ENCODE measurements at places on chromosomes 7 and 10. TPM values are rescaled to one million over a fixed set of nuclear protein-coding genes. Genes with fewer than 3 reads are reported as not detected.

DNA sequence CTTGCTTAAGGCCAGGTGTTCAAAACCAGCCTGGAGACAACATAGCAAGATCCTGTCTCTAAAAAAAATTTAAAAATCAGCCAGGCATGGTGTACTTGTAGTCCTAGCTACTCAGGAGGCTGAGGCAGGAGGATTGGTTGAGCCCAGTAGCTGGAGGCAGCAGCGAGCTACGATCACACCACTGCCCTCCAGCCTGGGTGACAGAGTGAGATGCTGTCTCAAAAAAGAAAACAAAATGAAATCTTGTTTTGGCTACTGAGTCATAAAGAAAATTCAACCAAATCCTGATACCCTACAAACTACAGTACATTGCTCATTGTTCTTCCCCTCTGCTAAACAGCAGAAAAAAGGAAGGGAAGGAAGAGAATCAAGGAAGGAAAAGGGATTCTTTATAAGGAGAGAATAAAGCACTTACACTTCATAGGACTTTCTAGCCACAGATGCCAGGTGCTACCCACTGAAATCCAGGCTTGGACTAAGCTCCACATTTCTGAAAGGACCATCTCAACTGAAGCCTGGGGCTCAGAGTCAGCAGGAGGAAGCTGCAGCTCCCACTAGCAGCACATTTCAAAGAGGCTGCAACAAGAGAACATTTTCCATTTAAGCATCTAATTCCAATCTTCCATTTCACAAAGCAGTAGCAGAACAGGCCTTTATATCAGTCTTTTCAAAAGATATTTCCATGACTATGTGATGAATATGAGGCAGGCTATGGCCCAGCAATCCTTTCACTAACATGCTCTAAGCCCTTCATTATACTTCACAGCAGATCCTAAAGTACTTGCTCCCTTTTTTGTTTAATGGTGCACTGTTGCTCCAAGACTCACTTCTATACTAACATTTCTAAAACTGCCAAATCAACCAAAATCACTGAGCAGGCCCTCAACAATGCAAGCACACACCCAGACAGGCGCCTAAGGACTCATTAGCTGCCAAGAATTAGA, 13.5 kb downstream of the TNPO3 start:
- H3K4me3 ChIP-seq: no peak overlapping the region
- H3K27me3 ChIP-seq: no peaks in the 10 kb centered on the region
- no peaks in the 10 kb centered on the region for H3K36me3 ChIP-seq
- H3K27ac ChIP-seq: no peak overlapping the region

DNA sequence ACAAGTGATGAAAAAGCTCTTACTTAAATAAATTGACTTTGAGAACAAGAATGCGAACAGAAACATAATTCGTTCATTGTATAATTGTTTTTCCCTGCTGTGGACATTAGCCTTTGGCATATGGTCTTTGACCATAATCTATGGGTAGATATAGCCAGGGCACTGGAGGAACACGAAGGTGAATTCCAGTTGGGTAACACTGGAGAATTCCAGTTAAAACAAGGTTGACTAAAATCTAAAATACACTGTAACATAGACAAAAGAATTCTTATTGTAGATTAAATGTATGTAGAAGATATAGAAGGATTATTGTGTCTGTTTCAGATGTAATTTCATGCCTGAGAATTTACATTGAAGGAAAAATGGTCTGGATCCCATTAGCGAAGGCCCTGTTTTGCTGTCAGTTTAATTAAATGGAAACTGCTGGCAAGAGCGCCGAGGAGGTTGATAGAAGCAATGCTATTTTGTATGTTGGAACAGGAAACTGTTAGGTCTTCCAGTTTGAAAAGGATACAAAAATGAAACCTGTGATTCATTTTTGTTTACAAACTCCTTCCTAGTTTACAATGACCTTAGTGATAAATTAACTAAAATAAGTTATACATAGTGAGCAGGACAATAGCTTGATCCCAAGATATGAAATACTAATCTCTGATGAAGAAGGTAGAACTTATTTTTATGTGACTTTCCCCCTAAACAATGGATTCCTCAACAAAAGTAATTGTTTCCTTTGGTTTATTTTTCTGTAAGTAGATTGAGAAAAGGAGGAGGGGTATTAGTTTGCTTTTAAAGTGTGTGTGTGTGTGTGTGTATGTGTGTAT, 68.9 kb downstream of the ARID5B start:
- no peak overlapping the region for H3K4me3 ChIP-seq
- H3K27ac ChIP-seq: peak overlapping the region; percentile 49
- H3K27me3 ChIP-seq: no peaks in the 10 kb centered on the region
- no peak for DNase-seq
- peaks cover 3% of the 10 kb centered on the region for H3K4me1 ChIP-seq

DNA sequence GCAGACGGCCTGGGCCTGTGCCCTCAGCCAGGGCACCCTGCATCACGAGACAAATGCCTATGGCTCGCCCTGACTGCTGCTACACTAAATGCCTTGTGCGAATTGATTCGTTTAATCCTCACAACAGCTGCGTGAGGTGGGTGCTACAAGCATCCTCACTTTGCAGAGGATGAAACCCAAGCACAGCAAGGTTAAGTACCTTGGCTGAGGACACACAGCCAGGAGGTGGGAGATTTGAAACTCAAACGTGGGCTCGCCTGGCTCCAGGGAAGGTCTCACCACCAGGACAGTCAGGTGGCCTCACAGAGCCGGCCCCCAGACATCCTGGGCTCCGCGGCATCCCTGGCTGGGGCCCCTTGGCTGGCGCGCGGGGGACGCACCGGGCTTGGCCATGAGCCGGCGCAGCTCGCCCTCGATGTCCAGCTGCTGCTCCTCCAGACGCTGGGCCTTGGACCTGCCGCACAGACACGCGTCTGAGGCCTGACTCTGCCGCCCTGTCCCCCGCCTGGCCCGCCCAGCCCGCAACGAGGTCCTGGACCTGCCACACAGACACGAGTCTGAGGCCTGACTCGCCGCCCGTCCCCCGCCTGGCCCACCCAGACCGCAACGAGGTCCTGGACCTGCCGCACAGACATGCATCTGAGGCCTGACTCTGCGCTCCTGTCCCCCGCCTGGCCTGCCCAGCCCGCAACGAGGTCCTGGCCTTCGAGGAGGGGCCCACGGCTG, 22.0 kb downstream of the MICALL2 start:
- no peaks in the 10 kb centered on the region for H3K36me3 ChIP-seq
- H3K4me3 ChIP-seq: no peak overlapping the region
- H3K27ac ChIP-seq: no peak overlapping the region
- H3K4me1 ChIP-seq: no peaks in the 10 kb centered on the region

DNA sequence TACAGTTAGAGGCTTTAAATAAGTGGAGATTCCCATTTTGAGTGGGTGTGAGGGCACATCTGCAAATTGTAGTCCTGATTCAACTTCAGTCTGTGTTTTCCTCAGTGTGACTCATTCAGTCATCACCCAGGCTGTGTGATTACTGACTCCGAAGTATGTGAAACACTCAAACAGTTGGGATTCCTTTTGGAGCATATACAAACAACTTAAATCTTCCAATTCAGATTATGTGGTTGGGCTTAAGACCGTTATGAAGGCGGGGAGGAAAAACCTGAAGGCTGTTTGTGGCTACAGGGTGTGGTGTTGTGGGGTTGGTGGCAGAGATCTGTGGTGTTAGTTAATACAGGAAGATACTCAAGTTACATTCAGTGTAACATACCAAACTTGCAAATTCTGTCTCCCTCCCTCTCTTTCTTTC, 259.7 kb upstream of the FERD3L start:
- no peaks in the 10 kb centered on the region for H3K4me1 ChIP-seq
- no peaks in the 10 kb centered on the region for H3K27me3 ChIP-seq
- H3K36me3 ChIP-seq: no peaks in the 10 kb centered on the region
- DNase-seq: no peak
- no peak overlapping the region for H3K27ac ChIP-seq

DNA sequence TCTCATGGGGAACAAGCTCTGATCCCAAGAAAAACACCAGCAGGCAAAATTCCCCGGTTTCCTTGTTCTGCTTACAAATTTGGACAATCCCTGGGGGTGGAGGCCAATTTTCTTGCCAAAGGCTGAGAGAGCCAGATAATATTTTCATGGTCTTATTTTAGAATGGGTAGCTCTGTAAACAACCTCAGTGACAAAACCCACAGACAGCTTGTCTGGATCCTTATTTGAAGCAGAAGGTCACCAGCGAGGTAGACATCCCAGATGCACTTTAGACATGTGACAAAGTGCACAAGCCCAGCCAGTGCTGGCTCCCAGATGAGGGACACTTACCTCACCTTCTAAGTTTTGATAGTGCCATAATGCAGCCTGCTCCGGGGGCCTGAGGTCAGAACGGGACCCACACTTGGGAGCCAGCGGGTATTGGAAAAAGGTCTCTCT, 102.6 kb upstream of the DDC start:
- peak; percentile 30 for DNase-seq
- no peak overlapping the region for H3K4me3 ChIP-seq
- no peaks in the 10 kb centered on the region for H3K36me3 ChIP-seq

- H3K27me3 ChIP-seq: no peaks in the 10 kb centered on the region
- H3K27ac ChIP-seq: no peak overlapping the region
- DNase-seq: no peak
- peaks cover 3% of the 10 kb centered on the region for H3K4me1 ChIP-seq
- H3K4me3 ChIP-seq: no peak overlapping the region
- no peaks in the 10 kb centered on the region for H3K36me3 ChIP-seq
These were observed 120.2 kb downstream of the TEX36 start for GRCh38 chr10:125562737-125563136.

- H3K27me3 ChIP-seq: no peaks in the 10 kb centered on the region
- H3K4me1 ChIP-seq: no peaks in the 10 kb centered on the region
- H3K36me3 ChIP-seq: no peaks in the 10 kb centered on the region
These were observed 39.8 kb downstream of the SLC35B4 start for GRCh38 chr7:134276951-134277350.

Gene OPN4
- not detected for polyA plus RNA-seq

GRCh38 chr7:105989686-105990085, 26.6 kb downstream of the CDHR3 start:
- peaks cover 3% of the 10 kb centered on the region for H3K4me1 ChIP-seq
- no peak for DNase-seq
- H3K27ac ChIP-seq: no peak overlapping the region
- no peaks in the 10 kb centered on the region for H3K36me3 ChIP-seq
- no peaks in the 10 kb centered on the region for H3K27me3 ChIP-seq

- H3K4me3 ChIP-seq: no peak overlapping the region
- H3K4me1 ChIP-seq: no peaks in the 10 kb centered on the region
- no peak for DNase-seq
These were observed 928.0 kb upstream of the POT1 start for GRCh38 chr7:125857606-125858005.

DNA sequence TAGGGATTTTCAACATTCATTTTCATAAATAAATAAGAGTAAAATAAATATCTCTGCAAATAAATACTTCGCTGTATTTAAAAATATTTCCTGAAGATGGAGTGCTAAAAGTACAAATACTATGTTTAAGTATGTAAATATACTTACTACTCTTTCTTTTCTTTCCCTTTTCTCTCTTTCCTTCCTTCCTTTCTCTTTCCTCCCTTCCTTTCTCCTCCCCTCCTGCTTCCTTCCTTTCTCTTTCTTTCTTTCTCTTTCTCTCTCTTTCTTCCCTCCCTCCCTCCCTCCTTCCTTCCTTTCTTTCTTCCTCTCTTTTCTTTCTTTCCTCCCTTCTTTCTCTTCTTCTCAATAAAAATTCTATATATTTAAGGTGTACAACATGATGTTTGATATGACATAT, 496.1 kb downstream of the CCSER2 start:
- DNase-seq: no peak
- H3K36me3 ChIP-seq: no peaks in the 10 kb centered on the region
- H3K27me3 ChIP-seq: no peaks in the 10 kb centered on the region
- no peak overlapping the region for H3K4me3 ChIP-seq
- H3K27ac ChIP-seq: no peak overlapping the region
- H3K4me1 ChIP-seq: no peaks in the 10 kb centered on the region

DNA sequence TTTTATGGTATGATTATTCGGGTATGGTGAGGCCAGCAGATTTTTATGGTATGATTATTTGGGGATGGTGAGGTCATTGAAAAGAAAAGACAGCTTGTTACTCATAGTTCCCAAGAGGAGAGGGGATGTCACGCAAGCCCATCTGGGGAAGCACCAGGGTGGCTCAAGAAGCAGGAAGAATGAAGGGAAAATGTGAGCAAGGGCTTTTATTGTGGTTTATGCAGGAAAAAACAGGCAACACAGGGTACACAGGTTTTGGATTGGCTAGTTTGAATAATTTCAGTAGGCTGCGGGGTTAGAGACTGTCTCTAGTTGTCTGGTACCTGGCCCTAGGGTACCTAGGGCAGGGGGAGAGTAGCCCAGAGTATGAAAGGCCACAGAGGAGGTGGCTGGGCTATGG, 26.8 kb upstream of the DGKI start:
- H3K27me3 ChIP-seq: no peaks in the 10 kb centered on the region
- no peak overlapping the region for H3K27ac ChIP-seq
- no peak for DNase-seq
- H3K4me1 ChIP-seq: peaks cover 12% of the 10 kb centered on the region

- no peak for DNase-seq
- H3K4me1 ChIP-seq: peaks cover 4% of the 10 kb centered on the region
- no peak overlapping the region for H3K4me3 ChIP-seq
- no peaks in the 10 kb centered on the region for H3K36me3 ChIP-seq
- no peak overlapping the region for H3K27ac ChIP-seq
These were observed 102.6 kb upstream of the HABP2 start for GRCh38 chr10:113450046-113450804.

- H3K4me3 ChIP-seq: no peak overlapping the region
- H3K4me1 ChIP-seq: peaks cover 1% of the 10 kb centered on the region
- no peaks in the 10 kb centered on the region for H3K36me3 ChIP-seq
- no peaks in the 10 kb centered on the region for H3K27me3 ChIP-seq
These were observed 162.8 kb downstream of the CYP26A1 start for GRCh38 chr10:93236393-93237040.

DNA sequence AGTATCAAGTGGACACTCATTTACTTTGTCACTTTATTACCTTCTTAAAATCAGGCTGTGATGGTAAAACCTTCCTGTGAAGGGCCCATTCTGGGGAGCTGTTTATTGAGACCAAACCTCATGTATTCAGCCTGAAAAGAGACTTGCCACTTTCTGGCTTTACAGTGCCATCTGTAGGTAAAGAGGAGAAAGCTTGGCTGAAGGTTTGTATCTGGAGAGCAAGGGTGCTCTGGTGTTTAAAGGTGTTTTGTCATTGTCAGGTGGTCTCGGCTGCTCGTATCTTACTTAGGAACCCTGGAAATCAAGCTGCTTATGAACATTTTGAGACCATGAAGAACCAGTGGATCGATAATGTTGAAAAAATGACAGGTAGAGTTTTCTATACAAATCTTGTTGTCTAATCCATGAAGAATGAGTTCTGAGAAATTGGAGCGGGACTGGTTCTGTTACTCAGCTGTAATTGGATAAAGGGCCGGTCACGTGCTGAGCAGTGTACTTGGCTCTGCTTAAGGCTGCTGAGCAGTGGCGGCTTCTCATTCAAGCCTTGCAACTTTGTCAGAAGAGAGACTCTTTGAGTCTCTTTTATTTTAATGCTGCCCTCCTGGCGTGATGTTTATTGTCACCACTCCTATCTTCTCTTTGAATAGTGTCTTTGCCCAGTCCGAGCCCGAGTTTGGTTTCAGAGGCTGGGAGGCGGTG, 46.9 kb downstream of the AP3M1 start:
- H3K27me3 ChIP-seq: no peaks in the 10 kb centered on the region
- no peak overlapping the region for H3K27ac ChIP-seq
- no peaks in the 10 kb centered on the region for H3K4me1 ChIP-seq
- no peak overlapping the region for H3K4me3 ChIP-seq
- no peak for DNase-seq

- no peak overlapping the region for H3K27ac ChIP-seq
- no peaks in the 10 kb centered on the region for H3K27me3 ChIP-seq
- no peaks in the 10 kb centered on the region for H3K4me1 ChIP-seq
- H3K4me3 ChIP-seq: no peak overlapping the region
These were observed 427.8 kb upstream of the ZMIZ1 start for GRCh38 chr10:78640796-78641636.

- no peak overlapping the region for H3K27ac ChIP-seq
- H3K27me3 ChIP-seq: no peaks in the 10 kb centered on the region
- DNase-seq: no peak
- no peaks in the 10 kb centered on the region for H3K36me3 ChIP-seq
These were observed 7.1 kb downstream of the CLCN1 start for GRCh38 chr7:143322760-143323633.
